NAMALWA (cell line): ENCODE measurements at places on chromosomes 5 and 9.

- DNase-seq: no peak
Measured at GRCh38 chr5:100755435-100755834, 147.6 kb downstream of the ST8SIA4 start.

- DNase-seq: no peak
Measured at GRCh38 chr9:99112750-99113413, 8.0 kb downstream of the TGFBR1 start.

- DNase-seq: no peak
Measured at GRCh38 chr5:91424638-91425436, 41.7 kb upstream of the ARRDC3 start.

GRCh38 chr5:114857941-114858551 is 311.7 kb downstream of the TRIM36 start:
- DNase-seq: no peak

GRCh38 chr5:72123764-72124376 is 16.6 kb downstream of the MAP1B start:
- no peak for DNase-seq

GRCh38 chr5:71663191-71663969 is 55.7 kb upstream of the CARTPT start:
- no peak for DNase-seq

DNA sequence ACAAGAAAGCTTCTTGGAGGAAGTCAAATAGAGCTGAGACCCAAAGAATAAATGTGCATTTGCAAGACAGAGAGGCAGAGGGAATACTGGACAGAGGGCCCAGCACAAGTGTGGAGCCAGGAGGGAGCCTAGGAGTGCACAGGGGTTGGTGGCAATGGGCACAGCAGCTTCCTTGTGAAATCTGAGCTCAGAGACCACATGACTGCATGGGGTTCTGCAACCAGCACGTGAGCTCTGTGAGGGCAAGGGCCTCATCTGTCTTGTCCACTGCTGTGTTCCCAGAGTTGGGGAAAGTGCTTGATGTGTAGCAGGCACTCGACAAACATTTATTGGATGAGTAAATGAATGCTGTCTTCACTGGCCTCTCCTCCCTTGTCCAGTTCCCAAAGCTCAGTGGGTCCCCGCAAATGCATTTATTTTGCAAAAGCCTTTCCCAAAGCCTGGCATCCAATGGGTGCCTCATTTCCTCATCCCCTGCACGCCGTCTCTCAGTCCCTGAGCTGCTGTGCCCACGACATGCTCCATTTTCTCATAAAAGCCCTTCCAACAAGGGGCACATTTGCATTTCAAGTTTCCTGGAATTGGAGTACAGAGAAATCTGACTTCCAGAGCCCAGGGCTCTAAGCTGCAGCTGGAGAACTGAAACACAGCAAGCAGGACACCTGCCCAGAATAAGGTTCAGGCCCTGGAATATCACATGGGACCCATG is 58.5 kb downstream of the KCNIP1 start:
- DNase-seq: no peak

DNA sequence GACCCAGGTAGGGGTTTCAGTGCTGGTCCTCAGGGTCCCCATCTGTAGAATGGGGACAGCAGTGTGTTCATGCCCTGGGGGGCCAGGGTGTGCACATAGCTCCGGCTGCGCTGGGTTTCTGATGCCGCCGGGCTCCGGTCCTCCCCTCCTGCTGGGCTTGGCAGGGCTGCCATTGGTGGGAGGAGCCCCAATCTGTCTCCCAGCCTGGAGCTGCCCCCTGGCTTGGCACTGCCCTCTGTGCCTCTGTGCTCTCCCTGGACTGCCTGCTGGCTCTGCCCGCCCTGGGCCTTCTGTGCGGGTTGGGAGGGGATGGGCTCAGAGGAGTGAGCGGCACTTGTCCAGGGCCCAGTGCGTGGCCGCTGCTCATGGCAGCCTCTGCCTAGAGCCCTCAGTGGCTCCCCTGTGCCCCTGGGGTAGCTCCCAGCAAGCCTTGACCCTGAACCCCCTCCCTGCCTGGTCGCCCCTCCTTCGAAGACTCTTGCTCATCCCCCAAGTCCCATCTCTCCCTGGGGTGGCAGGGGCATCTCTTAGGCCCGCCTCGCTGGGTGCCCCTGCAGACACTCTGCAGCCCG is 35.7 kb downstream of the RXRA start:
- no peak for DNase-seq

GRCh38 chr9:126838895-126839294 is 21.5 kb upstream of the ZBTB34 start:
- DNase-seq: no peak
